ENCODE measurements at places on chromosomes 16 and 17.

GRCh38 chr16:23771642-23772041 is 16.8 kb downstream of the CHP2 start:
- no peak for DNase-seq

- no peak for DNase-seq
Observed at GRCh38 chr17:72394531-72394930, 273.7 kb downstream of the SOX9 start.

- no peak for DNase-seq
Observed at GRCh38 chr16:73050201-73051099, 2.5 kb upstream of the ZFHX3 start.

DNA sequence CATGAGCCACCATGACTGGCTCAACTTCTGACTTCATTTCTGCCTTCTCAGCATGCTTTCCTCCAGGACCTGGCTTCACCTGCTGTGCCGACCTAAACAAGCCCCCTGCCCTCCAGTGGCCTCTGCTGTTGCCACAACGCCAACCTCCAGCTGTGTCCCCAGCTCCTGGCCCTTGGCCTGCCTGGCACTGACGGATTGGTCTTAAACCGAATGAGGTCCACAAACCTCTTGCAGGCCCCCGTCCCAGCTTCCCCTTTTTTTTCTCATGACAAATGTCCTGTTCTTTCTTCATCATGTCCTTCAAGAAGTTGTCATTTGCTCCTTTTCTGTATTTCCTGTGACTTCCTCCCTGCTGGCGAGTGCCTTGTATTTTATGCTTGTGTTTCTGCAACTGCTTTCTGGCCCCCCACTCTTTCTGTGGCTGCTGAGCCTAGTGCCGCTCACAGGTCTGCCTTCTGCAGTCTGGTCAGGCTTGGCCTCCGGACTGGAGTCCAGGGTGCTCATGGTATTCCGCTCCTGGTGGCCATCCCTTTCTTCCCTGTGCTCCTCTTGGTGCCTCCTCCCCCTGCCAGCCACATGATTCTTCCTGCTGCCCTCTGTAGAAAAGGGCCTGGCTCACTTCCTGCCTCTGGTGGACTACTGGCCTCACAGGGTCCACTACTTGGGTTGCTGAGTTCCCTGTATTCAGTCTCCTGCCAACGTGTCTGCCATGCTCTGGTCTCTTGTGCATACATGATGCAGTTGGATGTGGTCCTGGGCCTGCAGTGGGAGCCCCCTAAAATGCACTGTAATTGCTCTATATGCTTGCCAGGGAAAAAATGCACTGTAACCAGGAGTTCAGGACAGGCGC is 2.9 kb downstream of the ATP6V0C start:
- no peak for DNase-seq

DNA sequence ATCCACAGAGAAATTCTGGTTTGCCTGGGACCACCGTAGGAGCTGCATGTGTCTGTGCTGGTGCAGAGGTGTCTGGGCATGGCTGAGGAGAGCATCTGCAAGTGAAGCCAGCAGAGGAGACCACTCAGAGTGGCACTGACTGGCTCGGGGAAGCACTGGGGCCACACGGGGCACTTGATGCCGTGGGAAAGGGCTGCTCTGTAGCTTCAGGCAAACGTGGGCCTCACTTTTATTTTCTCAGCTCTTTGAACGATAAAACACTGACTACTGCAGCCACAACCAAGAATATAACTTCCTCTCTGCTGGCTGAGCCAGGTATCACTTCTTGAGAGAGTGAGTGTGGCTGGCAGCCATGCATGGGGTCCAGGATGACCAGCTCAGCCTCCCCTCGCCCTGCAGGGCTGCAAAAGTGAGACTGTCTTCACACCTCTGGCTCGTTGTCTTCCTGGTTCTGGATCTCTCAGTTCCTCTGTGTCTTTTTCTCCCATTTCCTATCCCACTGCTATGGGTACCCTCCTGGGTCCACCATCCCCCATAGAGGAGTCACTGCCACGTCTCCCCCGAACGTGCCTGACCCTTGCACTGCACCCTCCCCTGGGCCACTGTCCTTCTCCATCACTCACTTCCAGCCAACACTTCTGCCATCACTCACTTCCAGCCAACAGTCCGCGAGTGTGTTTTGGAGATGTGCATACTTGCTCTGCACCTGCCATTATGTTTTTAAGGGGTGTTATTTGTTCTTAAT is 201.4 kb upstream of the CHMP6 start:
- DNase-seq, result no peak

GRCh38 chr17:16470265-16470664 is 21.7 kb downstream of the LRRC75A start:
- DNase-seq, result no peak

DNA sequence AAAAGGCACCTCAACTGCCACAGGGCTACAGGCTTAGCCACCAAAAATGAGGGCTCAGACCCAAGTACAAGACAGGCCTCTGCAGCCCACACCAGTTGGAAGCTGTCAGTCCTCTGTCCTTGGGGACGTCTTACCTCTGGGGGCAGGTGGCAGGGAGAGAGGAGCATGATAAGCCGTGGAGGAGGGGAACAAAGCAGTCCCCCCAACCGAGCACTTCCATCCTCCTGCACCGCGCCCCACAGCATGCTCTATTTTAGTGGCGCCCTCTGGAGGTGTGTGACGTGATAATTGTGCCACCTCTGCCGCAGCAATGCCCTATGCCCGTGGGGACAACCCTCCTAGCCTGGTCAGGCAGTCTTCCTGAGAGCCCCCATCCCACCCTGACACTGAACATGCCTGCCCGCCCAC is 13.6 kb downstream of the G6PC3 start:
- DNase-seq, result peak; percentile 41

GRCh38 chr16:54297154-54297553 is 10.6 kb upstream of the IRX3 start:
- no peak for DNase-seq

DNA sequence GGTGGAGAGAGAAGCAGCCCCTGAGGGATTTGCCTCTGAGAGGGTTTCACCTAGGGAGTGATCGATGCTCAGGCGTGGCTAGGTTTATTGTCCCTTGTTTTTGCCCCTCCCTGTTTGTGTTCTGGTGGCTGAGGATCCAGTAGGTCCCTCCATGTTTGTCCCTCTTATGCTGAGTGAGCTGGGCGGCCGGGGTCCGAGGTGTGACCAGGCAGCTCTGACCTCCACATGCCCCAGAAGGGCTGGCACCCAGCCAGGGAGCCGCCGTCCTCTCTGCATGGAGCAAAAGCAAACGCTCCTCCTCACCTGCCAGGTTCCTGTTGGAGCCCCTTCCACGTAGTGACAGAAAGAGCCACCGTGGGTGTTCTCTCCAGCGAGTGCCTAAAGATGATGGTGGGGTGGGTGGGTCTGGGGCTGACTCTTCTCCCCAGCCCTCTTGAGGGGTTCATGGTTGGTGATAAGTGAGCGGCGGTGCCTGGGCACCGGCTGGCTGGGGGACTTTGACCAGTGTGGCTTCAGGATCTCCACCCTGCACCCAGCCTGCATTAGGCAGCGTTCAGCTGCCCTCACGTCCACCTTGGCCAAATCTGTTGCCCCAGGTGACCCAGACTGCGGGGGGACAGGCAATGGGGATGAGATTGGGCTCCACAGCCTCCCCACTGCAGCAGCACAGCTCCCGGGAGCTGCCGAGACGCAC is 14.1 kb upstream of the NUDT16L1 start:
- DNase-seq, result no peak

DNA sequence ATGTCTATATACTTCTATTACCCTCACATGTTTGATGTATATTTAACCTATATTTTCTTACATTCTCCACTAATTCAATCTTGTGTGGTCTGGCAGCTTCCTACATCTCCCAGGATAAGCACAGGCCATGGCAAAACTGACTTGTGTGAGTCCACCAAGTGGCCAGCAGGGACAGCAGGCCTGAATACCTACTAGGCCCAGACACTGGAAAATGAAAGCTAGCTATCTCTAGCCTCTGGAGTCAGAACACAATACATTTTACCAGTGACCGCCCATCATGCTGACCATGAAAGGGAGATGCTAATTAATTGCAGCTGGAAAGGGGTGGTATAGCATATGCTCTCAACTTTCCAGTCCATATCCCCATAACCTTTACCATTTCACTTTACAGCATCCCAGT is 132.3 kb downstream of the PCTP start:
- no peak for DNase-seq

DNA sequence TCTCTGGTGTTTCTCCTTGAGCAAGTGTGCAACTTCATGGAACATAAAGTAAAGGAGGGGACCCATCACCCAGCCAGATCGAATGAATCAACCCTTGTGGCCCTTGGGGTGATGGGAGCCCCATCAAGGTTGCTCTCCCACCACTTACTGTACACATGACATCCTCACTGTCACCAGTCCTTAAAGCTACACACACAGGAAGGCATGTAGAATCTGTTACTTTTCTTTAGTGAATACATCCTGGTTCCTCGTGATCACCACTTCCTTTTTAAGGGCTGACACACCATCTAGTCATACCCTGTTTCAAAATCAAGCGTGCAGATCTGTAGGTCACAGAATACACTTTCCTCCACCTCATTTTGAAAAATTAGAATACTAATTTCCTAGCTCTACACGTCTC is 22.6 kb upstream of the MPHOSPH6 start:
- no peak for DNase-seq

DNA sequence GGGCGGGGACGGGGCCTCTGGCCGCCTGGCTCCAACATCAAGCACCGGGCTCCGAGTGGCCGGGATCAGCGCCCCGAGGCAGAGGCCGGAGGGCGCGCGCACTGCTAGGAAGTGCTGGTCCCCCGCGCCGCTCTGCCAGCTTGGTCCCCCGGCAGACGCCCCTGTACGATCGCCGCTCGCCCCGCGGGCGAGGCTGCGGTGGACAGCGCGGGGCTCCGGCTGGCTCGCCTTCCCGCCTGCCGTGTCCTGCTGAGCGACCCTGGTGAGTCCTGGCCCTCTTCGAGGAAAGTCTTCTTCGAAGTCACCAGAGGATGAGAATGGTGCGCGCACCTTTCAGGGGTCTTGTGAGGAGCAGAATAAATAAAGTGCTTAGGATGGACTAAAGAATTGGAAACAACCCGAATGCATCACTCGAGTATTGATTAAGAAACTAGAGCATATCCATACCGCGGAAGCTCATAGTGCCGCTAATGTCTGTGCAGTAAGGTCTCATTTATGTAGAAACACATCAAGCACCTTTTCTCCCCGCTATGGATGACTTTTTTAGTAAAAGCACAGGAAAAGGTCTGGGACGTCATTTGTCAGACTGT is 392 bp downstream of the ZNF213 start:
- no peak for DNase-seq

- no peak for DNase-seq
Observed at GRCh38 chr17:80064696-80065095, 28.3 kb downstream of the CCDC40 start.

DNA sequence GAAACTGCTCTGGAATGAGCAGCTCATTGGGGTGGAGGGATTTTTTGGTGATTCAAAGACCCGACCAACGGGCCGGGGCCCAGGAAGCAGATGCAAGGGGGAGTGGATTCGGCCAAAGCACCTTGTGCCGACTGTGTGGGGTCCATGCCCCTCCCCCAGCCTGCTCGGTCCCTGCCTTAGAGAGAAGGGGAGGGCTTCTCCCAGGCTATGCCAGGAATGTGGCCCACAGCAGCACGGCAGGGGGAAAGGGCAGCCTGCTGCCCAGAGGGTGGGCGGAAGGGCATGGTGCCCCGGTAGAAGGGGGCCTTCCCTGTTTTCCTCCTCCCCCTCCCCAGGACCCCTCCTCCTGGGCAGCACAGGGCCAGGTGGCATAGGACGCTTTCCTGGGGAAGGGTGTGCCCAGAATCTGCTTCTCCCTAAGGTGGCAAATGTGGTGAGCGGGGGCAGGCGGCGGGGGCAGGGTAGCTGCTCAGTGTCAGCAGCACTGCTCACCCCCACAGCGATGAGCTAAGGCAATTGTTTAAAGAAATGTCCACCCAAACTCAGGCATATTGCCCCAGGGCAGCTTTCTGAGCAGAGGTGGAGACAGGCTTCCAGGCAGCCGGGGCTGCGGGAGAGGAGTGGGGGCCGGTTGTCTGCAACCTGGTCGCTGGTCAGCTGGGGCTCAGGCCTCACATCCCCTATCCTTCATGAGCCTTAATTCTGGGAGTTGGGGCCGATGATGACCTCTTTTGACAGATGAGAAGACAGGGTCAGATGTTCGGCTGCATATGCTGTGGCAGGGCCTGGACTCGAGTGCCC is 33.9 kb upstream of the MLKL start:
- DNase-seq, result no peak

GRCh38 chr17:10032118-10032852 is 127.2 kb upstream of the RCVRN start:
- DNase-seq, result no peak

DNA sequence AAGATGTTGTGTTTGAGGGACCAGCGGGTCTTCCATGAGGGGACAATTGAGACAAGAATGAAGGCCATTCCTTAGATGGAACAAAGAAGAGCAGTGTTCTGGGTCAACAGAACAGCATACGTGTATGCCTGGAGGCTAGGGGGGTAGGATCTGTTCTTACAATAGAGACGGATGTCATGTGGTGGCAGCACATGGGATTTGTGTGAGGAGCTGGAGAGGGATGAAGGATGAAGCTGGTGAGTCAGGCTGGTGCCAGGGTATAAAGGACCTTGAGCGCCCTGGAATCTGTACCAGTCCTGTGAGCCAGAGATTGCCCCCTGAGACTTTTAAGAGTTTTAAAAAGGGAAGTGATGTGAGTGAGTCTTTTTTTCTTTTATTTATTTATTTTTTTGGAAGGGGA is 22.8 kb upstream of the WFDC1 start:
- no peak for DNase-seq

- DNase-seq, result no peak
Observed at GRCh38 chr16:74724820-74725549, 24.3 kb upstream of the MLKL start.

GRCh38 chr17:48546924-48547807 is 2.3 kb upstream of the HOXB2 start:
- DNase-seq, result no peak

GRCh38 chr16:80899809-80900592 is 95.6 kb upstream of the CDYL2 start:
- DNase-seq, result no peak

DNA sequence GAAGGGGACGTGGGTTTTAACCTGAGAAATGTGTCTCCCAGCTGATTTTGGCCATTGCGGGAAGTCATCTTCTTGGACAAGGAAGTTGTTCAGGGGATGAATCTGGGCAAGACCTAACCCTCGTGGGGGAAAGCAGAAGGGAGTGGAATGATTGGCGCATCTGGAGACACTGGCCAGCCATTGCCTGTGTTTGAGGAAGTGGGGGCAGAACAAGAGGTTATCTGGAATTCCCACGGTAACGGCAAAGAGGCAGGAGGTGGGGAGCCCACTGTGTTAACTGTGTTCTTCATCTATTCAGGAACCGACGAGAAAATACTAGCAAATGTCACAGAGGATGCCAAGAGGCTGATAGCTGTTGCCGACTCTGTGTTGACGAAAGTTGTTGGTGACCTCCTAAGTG is 66.9 kb downstream of the RNF213 start:
- DNase-seq, result no peak

DNA sequence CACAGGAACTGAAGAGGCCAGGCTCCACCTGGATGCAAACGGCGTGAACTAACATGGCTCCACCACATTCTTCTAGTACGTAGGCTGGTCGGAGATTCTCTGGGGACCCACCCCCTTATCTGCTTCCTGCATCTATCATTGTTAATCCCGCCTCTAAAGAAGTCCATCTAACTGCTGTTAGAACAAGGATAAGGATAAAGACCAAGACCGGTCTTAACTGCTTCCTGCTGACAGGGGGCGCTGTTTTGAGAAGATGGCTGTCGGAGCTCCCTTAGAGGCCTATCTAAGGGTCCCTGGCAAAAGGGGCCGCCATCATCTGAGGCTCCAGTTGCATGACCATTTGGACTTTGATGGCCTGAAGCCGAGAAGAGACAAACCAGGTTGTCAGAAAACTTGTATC is 25.8 kb upstream of the TNFSF12 start:
- peak; percentile 50 for DNase-seq
